Activated CD4-positive, alpha-beta T cell treated with anti-CD3 and anti-CD28 coated beads for 1 hour (primary cell): ENCODE measurements at places on chromosomes 12 and 14.

GRCh38 chr12:81245458-81245857 lies 167.6 kb downstream of the ACSS3 start:
- DNase-seq = no peak

- DNase-seq = no peak
Measured at GRCh38 chr14:23006188-23006534, 3.8 kb downstream of the C14orf93 start.

DNA sequence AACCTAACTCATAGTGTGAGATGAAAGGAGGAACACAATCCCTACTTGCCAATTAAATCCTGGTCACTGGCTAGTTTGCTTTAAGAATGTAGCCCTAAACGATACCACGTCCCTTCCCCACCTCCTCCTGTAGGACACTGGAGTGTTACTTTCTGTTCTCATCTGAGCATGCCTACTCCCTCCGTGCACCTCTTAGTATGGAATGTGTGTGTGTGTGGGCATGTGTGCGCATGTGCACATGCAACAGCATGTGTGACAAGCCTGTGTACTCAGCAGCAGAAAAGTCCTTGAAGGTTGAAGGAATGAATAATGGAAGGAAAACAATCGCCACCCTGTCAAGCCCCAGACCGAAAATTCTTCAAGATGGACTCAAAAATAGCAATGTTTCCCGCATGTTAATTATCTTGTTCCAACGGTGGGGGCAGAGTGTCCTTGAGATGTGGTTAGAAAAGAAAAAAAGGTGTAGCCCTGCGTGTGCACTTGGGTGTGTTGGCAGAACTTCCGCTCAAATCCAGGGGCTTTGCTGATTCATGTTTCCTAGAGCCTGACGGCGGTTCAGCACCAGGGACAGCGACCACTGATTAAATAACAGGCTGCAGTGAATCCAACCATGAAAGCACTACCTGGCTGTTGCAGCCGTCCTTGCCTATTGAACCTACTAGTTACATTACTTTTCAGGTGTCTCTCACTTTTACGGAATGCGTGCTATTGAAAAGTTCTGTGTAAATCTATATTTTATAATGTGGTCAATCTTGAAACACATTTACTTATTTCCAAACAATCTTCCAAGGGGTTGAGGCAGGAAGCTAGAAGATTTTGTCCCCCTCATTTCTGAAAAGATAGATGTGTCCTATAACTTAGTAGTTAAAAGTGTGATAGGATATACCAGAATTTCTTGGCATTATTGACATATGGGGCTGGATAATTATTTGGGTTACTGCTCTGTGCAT lies 79.8 kb downstream of the SRRM4 start:
- no peak for DNase-seq

- DNase-seq = no peak
Measured at GRCh38 chr12:14364583-14365271, 755 bp upstream of the ATF7IP start.

- no peak for DNase-seq
Measured at GRCh38 chr12:53735556-53735955, 8.3 kb upstream of the CALCOCO1 start.

- DNase-seq = no peak
Measured at GRCh38 chr12:93664573-93665138, 12.5 kb upstream of the CRADD start.

DNA sequence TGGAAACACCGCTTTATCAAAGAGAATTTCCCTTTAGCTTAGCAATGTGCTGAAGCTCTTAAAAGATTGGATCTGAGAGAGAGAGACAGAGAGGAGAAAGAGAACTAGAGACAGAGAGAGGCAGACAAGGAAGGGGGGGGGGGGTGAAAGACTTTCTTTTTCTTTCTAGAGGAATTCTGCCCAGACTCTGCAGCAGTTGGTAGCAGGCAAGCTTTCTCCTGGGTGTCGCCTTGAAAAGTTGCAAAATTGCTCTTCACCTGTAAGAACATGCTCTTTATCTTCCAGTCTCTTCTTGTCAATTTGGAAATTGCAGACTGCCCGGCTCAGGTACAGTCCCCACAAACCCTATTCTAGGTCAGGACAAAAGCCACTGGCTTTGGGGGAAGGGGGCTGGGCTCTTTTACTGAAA lies 2.9 kb upstream of the OTX2 start:
- DNase-seq = no peak

- no peak for DNase-seq
Measured at GRCh38 chr12:115598871-115599811, 678.4 kb downstream of the MED13L start.

GRCh38 chr14:91899806-91900205 lies 32.5 kb upstream of the TC2N start:
- DNase-seq = no peak

DNA sequence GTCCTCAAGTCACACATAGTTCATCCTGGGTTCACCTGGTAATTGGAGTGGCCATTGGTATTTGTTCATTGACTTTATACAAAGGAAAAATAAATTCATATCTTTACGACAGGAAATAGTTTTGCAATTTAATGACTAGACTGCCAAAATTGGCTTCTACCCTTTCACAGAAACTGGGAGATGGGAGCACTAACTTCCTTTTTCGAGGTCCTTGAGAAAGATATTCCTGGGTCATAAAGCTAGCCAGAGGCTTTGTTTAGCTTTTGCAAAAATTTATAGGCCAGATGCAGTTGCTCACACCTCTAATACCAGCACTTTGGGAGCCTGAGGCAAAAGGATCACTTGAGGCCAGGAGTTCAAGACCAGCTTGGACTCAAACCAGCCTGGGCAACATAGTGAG lies 10.2 kb upstream of the OR11G2 start:
- DNase-seq = no peak

GRCh38 chr14:104939666-104940410 lies 15.2 kb downstream of the PLD4 start:
- no peak for DNase-seq

DNA sequence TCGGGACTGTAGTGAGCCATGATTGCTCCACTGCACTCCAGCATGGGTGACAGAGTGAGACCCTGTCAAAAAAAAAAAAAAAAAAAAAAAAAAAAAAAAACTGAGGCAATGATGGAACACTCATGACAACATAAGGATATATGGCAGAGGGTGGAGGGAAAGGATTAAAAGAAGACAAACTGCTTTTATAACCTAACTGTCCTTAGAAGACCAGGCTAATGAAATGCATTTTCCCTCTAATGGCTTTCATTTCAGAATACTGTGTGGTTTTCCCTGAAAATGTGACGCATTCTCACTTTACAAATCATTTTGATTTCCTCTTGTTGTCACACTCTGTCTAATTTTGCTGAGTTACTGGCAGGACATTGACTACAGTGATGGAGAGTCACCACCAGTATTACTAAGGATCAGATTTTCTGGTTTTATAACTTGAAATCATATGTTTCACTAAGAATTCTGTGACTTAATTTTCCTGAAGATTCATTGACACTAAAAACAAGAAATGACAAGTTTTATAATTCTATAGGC lies 137.6 kb upstream of the SSTR1 start:
- no peak for DNase-seq

DNA sequence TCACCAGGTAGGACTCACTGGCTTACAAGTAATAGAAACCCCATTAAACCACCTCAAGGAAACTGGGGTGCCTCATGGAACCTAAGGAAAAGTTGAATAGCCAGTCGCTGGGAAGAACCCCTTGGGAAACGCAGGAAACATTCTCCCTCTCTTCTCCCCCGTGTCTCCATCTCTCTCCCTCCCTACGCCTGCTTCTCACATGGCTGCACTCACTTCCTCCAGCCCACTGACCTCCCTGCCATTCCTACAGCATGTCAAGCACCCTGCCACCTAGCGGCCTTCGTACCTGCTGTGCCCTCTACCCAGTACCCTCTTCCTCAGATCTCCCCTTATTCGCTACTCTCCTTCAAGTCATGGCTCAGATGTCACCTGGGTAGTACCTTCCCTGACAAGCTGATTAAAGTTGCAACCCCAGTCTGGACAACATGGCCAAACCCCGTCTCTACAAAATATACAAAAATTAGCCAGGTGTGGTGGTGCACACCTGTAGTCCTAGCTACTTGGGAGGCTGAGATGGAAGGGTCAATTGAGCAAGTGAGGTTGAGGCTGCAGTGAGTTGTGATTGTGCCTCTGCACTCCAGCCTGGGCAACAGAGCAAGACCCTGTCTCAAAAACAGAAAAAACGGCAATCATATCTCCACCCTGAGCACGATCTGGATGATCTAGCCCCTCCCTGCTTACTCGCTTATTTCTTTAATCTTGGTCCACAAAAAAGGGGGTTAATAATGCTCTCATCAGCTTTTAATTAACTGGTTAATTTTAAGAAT lies 6.4 kb upstream of the DTX1 start:
- no peak for DNase-seq

GRCh38 chr12:130646716-130647370 lies 69.3 kb downstream of the RIMBP2 start:
- no peak for DNase-seq

- DNase-seq = no peak
Measured at GRCh38 chr14:30560581-30560980, 1.6 kb downstream of the G2E3 start.

DNA sequence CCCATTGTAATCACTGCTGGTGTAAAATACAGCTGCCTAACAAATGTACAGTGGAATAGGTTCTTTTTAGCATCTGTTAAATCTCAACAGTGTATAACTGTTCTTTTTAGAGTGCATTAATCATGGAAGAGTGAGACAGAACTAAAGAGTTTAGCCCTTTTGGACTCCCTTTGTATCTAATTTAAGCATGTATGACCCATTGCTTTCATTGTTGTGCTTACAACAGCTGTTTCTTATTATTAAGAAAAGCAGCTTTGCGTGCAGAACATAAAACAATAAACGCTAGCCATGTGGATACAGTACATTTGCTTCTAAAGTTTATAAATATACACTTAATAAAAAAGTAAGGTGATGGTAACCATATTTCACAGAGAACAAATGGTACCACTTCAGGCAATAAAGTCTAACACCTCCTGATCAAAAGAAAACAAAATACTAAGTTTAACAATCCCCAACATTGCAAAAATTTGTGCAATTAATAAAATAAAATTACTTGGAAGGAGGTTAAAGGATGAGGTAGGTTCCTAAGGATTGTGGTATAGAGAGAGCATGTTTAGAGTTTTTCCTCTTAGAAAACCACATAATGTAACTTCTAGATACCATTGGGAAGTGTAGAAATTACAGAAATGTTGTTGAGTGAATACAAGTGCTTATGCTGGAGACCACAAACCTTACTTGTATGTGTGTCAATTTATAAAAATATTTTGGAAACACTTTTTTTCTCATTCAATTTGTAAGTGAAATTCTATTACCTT lies 448.7 kb downstream of the SLC6A15 start:
- DNase-seq = no peak

GRCh38 chr12:116429826-116430360 lies 129.3 kb upstream of the MAP1LC3B2 start:
- no peak for DNase-seq

DNA sequence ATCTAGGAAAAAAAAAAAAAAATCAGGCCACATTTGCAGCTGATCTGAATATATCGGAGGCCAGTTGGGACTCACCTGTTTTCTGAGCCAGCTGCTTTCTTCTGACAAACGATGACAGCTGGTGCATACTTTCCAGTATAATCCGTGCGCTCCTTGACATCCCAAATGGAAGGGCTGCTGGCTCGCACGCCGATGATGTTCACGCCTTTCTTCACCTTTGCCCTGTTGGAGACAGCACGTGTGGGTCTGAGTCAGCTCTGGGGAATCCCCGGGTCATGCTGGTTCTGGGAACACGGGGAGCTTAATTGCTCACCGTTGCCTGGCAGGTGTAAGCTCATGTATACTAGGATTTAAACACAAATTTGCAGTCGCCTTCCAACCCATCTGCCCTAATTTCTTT lies 372.8 kb downstream of the TMEM132D start:
- DNase-seq = no peak

DNA sequence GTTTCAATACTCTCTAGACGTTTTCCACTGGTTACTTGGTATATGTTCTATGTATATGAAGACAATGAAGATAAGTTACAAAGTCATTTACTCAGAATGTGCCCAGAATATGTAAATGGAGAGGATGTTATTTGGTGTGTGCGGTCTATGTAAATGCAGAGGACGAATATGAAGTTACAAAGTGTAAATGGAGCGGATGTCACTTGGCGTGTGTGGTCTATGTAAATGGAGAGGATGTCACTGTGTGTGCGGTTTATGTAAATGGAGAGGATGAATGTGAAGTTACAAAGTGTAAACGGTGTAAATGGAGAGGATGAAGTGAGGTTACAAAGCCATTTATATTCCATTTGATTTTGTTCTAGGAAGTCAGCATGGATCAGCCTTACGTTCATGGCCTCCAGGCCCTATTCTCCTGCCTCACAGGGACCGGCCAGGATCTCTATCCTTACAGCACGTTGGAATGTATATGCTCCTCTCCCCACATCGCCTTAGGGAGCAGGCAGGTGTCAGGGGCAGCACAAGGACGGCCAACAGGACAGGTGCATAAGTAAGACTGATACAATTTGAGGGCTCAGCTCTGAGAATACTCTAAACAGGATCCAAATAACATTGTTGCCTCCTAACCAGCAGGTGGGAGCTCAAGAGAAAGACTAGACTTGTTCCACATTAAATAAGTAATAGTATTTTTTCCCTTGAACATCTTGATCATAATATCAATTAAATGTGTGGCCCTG lies 42.4 kb downstream of the GLRX5 start:
- no peak for DNase-seq

DNA sequence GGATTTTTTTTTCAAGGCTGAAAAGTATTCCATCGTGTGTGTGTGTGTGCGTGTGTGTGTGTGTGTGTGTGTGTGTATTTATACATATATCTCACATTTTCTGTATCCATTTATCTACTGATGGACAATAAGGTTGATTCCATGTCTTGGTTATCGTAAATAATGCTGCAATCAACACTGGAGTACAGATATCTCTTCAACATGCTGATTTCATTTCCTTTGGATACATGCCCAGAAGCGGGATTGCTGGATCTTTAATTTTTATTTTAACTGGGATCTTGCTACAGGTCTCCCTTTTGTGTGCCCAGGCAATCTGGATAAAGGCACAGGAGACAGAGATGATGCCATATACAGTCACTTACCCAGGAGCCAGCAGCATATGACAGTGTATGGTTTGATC lies 338.1 kb downstream of the SOX5 start:
- DNase-seq = no peak

GRCh38 chr14:23146351-23146910 lies 27.4 kb upstream of the CEBPE start:
- no peak for DNase-seq

- no peak for DNase-seq
Measured at GRCh38 chr12:117789195-117789912, 179.4 kb downstream of the KSR2 start.
